ENCODE measurements at places on chromosomes 2 and 18.
A peak's percentile ranks its signal among the peaks of the same experiment; 100 is the strongest.

- DNase-seq: no peak
These were observed 653.0 kb downstream of the CNTNAP5 start for GRCh38 chr2:124678043-124678442.

DNA sequence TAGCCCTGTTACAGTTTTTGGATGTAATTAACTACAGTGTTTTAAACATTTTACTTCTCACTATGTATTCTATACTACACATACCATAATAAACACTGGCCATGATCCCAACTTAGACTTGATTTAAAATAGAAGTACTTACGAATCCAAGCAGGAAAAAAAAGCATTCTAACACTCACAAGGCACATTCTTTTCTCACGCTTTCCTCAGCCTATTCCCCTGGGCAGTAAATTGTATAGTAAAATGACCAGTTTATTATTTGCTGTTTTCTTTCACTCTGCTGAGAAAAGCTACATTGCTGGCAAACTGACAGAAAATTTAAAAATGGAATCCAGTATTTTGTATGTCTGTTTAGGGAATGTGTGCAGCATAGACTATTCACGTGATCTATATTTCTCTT is 2.8 kb upstream of the TANC1 start:
- no peak for DNase-seq

- no peak for DNase-seq
These were observed 169.2 kb downstream of the LNPK start for GRCh38 chr2:175832866-175833265.

DNA sequence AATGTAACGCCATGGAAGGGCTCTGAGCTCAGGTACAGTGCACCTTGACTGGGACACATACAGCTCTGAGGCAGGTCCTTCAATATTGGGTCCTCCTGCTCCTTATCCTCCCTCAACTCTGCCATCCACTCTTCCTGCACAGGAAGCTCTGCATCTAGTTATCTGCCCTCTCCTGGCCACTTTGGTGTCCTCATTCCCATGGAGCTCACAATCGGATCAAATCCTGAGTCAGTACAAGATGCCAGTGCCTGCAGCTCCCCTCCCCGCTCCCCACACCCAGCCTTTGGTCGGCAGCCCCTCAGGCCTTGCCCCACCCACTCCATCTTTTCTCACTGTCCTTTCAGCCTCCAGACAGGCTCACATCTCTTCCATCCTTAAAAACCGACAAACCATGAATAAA is 58.0 kb downstream of the LRRFIP1 start:
- DNase-seq: no peak

DNA sequence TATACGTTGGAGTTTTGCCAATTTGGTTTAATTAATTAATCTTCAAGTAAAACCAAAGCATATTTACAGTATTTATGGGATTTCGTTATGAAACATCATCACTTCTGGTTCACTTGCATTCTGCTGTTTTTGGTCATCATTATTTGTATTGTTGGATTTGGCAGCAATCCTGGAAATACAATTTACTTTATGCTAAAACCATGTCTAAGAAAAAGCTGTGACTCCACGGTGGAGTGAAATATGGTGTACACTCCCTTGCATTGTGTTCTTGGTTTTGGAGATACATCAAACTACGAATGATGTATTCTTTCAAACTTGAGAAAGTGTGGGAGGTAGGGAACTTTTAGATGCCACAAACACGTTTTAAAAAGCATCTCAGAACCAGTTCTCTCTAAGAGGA is 106.4 kb downstream of the CTAGE1 start:
- no peak for DNase-seq

- no peak for DNase-seq
These were observed 20.3 kb upstream of the NPAS2 start for GRCh38 chr2:100799686-100800085.

- no peak for DNase-seq
These were observed 15.7 kb upstream of the NT5C1B start for GRCh38 chr2:18605115-18605514.

DNA sequence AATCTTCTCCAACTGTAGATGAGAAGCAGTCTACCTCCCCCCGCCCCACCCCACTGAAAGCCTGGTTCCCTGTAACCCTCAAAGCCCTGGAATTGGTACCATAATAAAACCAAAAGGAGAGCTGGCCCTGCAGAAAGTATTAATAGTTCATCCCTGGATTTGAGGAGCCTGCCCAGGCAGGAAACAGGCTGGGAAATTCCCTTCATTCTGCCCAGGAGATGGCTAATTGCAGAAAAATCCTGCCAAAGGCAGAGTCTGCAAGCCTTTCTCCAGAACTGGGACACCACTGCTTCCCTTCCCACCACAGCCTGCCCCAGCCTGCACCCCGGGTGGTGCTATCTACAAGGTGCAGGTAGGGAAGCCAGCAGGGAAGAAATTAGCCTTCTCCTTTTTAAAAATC is 16.3 kb downstream of the GKN2 start:
- no peak for DNase-seq

GRCh38 chr2:184799379-184799778 is 201.1 kb downstream of the ZNF804A start:
- no peak for DNase-seq

DNA sequence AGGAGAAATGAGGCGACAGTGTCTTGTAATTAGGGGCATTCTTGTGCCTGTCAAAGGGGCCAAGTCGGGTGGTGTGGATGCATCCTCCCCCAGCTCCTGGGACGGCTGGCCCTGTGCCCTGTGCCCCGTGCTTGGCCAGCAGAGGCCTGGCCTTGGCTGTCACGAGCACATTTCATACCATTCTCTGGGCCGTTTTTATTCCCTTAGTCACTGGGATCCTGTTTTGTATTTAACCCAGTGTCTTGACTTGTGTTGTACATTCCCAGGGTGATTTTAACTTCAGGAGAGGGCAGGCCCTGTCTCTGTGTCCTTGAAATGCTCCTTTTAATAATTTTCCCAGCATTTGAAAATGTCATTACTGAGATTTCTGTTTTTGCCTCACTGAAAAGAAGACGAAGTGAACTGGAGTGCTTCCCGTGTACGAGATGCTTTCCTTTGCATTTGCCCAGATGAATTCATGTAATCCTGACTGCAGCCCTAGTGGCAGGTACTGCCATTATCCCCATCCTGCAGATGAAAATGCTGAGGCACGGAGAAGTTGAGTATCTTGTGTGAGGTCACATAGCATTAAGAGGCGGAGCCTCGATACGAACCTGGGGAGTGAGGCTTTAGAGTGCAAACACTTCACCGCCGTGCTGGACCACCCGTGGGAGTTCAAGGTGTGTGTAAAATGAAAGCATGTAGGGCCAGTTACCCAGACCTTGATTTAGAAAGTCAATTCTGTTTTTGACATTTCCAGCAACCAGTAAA is 57.0 kb downstream of the SH3RF3 start:
- no peak for DNase-seq

DNA sequence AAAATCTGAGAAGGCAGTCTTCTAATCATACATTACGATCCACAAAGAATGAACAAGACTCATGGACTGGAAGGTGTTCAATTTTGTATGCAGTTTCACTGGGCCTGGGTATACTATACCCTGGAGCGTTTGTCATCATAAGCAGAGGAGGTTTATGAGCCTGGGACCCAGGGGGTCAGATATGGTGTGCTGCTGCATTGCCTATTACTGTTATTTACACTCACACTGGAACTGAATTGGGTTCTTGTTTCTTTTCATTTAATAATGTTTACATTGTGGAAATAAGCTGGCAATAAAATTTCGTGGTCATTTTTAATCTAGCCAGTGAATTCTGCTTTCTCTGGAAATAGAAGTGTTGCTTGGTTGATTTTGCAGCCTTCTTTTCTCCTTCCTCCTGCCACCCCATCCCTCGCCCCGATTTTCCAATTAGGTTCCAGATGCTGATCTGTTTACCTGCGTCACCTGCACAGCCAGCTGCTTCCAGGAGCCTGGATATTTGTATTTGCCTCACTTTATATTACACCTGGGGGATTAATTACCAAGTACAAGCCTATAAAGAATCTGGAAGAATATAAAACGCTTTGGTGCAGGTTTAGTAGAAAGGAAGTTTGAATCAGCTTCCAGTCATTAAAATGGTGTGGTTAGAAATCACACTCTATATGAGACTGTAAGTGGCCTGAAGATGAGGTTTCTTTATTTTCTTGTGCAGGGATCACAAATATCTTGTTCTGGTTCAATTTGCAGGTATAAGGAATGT is 234.4 kb downstream of the SOCS6 start:
- DNase-seq: no peak

GRCh38 chr18:46174342-46175041 is 70.3 kb downstream of the HAUS1 start:
- DNase-seq: peak; percentile 33

- DNase-seq: no peak
These were observed 88.0 kb downstream of the TCF7L1 start for GRCh38 chr2:85221067-85221691.

GRCh38 chr2:223101340-223102039 is 49.5 kb downstream of the KCNE4 start:
- DNase-seq: no peak

DNA sequence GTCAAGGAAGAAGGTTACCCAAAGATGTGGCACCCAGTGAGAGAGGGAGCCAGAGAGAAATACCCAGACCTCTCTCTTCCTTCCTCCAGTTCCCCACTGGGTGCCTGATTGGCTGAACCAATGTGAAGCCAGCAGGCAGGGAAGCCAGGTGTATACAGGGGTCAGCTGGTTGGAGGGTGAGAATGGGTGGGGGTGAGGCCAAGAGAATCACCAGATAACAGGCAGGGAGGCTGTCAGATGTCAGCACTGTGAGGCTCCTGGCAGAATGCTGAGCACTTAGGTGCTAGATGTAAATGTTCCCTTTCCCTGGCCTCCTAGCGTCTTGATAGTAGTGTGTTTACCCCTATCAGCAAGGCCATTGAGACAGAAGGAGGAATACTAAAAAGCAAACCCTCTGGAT is 104.0 kb upstream of the MGAT5 start:
- no peak for DNase-seq

DNA sequence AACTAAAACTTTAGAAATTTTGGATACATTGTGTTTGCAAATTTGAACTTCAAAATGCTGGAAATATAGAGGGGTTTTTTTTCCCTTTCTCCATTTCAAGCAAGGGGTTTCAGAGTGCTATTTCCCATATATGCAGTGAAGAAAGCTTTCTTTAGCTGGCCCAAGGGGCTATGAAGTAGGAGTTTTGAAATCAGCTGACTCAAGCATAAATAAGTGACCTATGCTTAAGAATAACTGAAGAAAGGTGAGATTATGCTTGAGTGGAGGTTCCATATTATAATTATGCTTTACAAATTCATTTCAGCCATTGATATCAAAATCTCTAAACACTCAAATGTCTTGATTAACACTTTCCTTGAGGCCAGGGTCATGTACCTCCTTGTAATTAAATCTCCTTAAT is 51.0 kb upstream of the RBBP8 start:
- no peak for DNase-seq

GRCh38 chr2:5756272-5756671 is 64.1 kb downstream of the SOX11 start:
- no peak for DNase-seq

DNA sequence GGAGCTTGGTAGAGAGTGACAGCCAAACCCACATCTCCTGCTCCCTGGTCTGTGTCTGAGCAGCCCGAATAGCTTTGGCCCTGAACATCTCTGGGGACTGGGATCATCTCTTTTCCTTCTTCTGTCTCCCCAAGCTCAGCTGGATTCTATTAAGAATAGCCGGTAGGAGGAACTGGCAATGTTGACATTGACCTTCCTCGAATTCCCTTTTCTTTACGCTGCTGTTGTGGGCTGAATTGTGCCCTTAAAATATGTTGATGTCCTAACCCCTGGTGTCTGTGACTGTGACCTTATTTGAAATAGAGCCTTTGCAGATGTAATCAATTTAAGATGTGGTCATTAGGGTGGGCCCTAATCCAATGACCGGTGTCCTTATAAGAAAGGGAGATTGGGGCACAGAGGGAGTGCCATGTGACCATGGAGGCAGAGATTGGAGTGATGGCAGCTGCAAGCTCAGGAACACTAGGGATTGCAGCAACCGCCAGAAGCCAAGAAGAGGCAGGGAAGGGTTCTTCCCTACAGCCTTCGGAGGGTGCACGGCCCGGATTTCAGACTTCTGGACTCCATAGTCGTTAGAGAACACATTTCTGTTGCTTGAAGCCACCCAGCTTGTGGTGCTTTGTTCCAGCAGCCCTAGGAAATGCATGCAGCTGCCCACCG is 5.8 kb upstream of the SFTPB start:
- no peak for DNase-seq

- no peak for DNase-seq
These were observed 21.2 kb upstream of the HNMT start for GRCh38 chr2:137942833-137943677.

GRCh38 chr18:48542513-48543181 is 3.8 kb downstream of the CTIF start:
- no peak for DNase-seq

- DNase-seq: no peak
These were observed 76.9 kb upstream of the RIT2 start for GRCh38 chr18:43192408-43192807.

- no peak for DNase-seq
These were observed 97.4 kb downstream of the TNS1 start for GRCh38 chr2:217905395-217905794.

DNA sequence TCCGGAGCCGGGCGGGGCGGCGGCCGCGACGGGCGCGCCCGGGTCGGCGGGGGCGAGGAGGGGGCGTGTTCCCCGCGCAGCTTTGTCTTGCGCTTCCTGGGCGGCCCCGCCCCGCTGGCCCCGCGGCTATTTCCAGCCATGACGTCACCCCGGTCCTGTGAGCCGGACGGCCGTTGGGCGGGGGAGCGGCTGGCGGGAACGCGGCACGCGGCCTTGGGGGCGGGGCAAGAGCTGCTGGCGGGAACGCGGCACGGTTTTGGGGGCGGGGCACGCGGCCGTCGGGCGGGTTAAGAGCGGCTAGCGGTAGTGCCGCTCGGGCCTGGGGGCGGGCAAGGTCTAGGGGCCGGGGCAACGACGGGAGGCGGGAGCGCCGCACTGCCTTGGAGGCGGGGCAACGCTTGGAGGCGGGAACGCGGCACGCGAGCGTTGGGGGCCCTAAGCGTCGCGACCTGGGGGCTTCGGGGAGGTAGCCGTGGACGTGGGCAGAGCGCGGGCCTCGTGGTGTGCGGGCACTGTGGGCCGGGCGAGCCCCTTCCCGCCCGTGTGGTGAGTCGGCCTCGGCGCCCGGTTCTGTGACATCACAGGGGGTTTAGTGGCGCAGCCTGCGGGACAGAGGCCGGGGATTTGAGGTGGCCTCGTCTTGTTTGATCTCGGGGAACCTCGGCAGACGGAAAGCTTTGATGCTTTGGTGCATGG is 704 bp downstream of the KLF11 start:
- peak; percentile 87 for DNase-seq

- DNase-seq: no peak
These were observed 117.7 kb downstream of the CRIM1 start for GRCh38 chr2:36473230-36473629.
